Right lobe of liver (tissue), 6 donors: ENCODE measurements at places on chromosomes 4 and X. TPM values are rescaled to one million over a fixed set of nuclear protein-coding genes. Genes with fewer than 3 reads are reported as not detected.

DNA sequence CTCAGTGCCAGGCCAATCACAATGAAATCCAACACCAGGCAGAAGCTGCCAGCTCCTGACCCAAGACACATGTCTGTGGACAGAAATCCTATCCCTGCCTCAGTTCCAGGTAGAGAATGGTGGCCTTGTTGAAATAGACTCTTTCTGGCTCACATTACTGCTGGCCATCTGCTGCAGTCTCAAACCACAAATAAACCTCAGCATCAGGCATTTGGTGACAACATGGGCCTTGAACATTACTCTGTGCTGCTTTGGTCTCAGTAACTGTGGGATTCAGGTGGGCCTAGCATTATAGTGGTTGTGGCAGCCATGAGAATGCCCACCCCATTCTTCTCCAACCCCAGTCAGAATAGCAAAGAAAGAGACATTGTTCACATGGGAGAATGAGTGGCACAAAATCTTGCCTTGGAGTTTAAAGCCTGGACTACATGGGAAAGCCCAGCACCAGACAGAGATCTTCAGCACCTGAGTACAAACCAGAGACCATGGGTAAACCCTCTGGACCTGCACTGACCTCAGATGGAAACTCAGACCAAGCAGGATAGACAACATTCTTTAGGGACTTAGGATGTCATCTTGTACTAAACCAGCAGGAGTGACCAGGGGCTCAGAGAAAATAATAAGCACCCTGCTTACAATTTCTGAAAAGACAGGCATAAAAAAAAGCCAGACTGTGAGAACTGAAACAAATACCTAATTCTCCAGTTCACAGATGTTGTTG lies 50.4 kb upstream of the TRAM1L1 start:
- no peak overlapping the region for H3K27ac ChIP-seq
- H3K4me1 ChIP-seq, result peaks cover 3% of the 10 kb centered on the region
- H3K27me3 ChIP-seq, result no peaks in the 10 kb centered on the region
- DNase-seq, result no peak

GRCh38 chr4:99722006-99722405 lies 64.4 kb upstream of the C4orf54 start:
- H3K27ac ChIP-seq, result no peak overlapping the region
- H3K4me1 ChIP-seq, result no peaks in the 10 kb centered on the region
- no peak for DNase-seq
- no peak overlapping the region for H3K4me3 ChIP-seq
- H3K27me3 ChIP-seq, result no peaks in the 10 kb centered on the region

GRCh38 chrX:68919707-68920106 lies 90.9 kb downstream of the EFNB1 start:
- no peak for DNase-seq
- no peaks in the 10 kb centered on the region for H3K27me3 ChIP-seq
- no peaks in the 10 kb centered on the region for H3K36me3 ChIP-seq
- no peaks in the 10 kb centered on the region for H3K4me1 ChIP-seq
- no peak overlapping the region for H3K4me3 ChIP-seq

DNA sequence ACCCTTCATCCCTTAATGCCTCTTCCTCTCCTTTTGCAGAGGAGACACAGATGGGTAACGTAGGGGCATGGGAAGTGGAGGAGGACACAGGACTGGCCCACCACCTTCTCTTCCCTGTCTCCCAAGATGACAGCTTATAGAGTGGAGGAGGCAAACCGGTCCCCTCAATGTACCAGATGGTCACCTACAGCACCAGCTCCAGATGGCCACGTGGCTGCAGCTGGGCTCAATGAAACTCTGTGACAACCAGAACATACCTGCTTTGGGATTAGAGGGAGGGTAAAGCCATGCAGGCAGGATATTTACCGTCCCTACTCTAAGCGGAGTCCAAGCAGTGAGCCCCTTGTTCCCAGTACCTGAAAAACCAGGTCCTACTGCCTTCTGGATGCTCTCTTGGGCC lies 7.5 kb upstream of the KLHL15 start:
- H3K36me3 ChIP-seq, result no peaks in the 10 kb centered on the region
- no peak overlapping the region for H3K4me3 ChIP-seq
- no peaks in the 10 kb centered on the region for H3K27me3 ChIP-seq
- no peaks in the 10 kb centered on the region for H3K4me1 ChIP-seq

- H3K27ac ChIP-seq, result no peak overlapping the region
- DNase-seq, result no peak
- H3K4me1 ChIP-seq, result no peaks in the 10 kb centered on the region
- H3K36me3 ChIP-seq, result no peaks in the 10 kb centered on the region
These were observed 103.6 kb upstream of the ADGRG2 start for GRCh38 chrX:19225909-19226308.

Gene CITED1
- total RNA-seq, result not detected

Gene TMPRSS11E
- total RNA-seq, result not detected
